ENCODE measurements at places on chromosomes 16 and 17.
A peak's percentile ranks its signal among the peaks of the same experiment; 100 is the strongest.

- H3K4me1 ChIP-seq = peaks cover 9% of the 10 kb centered on the region
- no peak overlapping the region for H3K4me3 ChIP-seq
- no peaks in the 10 kb centered on the region for H3K36me3 ChIP-seq
Measured at GRCh38 chr17:78322858-78323455, 36.9 kb downstream of the SOCS3 start.

- H3K4me3 ChIP-seq = no peak overlapping the region
- DNase-seq = peak; percentile 21
- peaks cover 3% of the 10 kb centered on the region for H3K4me1 ChIP-seq
- H3K36me3 ChIP-seq = no peaks in the 10 kb centered on the region
- no peaks in the 10 kb centered on the region for H3K27me3 ChIP-seq
- no peak overlapping the region for H3K27ac ChIP-seq
Measured at GRCh38 chr17:10797476-10798328, 6.2 kb downstream of the TMEM238L start.

- DNase-seq = no peak
- no peak overlapping the region for H3K4me3 ChIP-seq
- H3K4me1 ChIP-seq = peaks cover 8% of the 10 kb centered on the region
- no peaks in the 10 kb centered on the region for H3K27me3 ChIP-seq
Measured at GRCh38 chr17:10053782-10054540, 144.4 kb downstream of the GAS7 start.

- peak; percentile 72 for DNase-seq
- peak overlapping the region; percentile 98 for H3K27ac ChIP-seq
- H3K4me1 ChIP-seq = peaks cover 2% of the 10 kb centered on the region
- no peaks in the 10 kb centered on the region for H3K36me3 ChIP-seq
- H3K4me3 ChIP-seq = peak overlapping the region; percentile 95
Measured at GRCh38 chr16:4272114-4272956, 488 bp downstream of the TFAP4 start.

GRCh38 chr16:67606632-67607031 lies 38.3 kb upstream of the CARMIL2 start:
- no peak overlapping the region for H3K27ac ChIP-seq
- no peaks in the 10 kb centered on the region for H3K4me1 ChIP-seq
- peaks cover 7% of the 10 kb centered on the region for H3K36me3 ChIP-seq
- H3K4me3 ChIP-seq = no peak overlapping the region
- no peak for DNase-seq
- H3K27me3 ChIP-seq = no peaks in the 10 kb centered on the region

- no peak overlapping the region for H3K4me3 ChIP-seq
- no peak overlapping the region for H3K27ac ChIP-seq
- H3K27me3 ChIP-seq = no peaks in the 10 kb centered on the region
- H3K4me1 ChIP-seq = no peaks in the 10 kb centered on the region
- no peaks in the 10 kb centered on the region for H3K36me3 ChIP-seq
Measured at GRCh38 chr16:88783391-88784073, 1.5 kb downstream of the PIEZO1 start.

- no peaks in the 10 kb centered on the region for H3K27me3 ChIP-seq
- no peak overlapping the region for H3K4me3 ChIP-seq
- H3K27ac ChIP-seq = no peak overlapping the region
- DNase-seq = no peak
- H3K36me3 ChIP-seq = no peaks in the 10 kb centered on the region
Measured at GRCh38 chr17:42879596-42879985, 21.0 kb upstream of the G6PC1 start.

GRCh38 chr16:72917051-72917450 lies 130.9 kb downstream of the ZFHX3 start:
- no peak overlapping the region for H3K4me3 ChIP-seq
- H3K27ac ChIP-seq = no peak overlapping the region
- no peak for DNase-seq
- no peaks in the 10 kb centered on the region for H3K27me3 ChIP-seq
- no peaks in the 10 kb centered on the region for H3K36me3 ChIP-seq

- no peaks in the 10 kb centered on the region for H3K27me3 ChIP-seq
- DNase-seq = no peak
- H3K4me1 ChIP-seq = no peaks in the 10 kb centered on the region
- H3K4me3 ChIP-seq = no peak overlapping the region
- H3K36me3 ChIP-seq = no peaks in the 10 kb centered on the region
Measured at GRCh38 chr17:29771546-29771945, 148.8 kb upstream of the CORO6 start.

DNA sequence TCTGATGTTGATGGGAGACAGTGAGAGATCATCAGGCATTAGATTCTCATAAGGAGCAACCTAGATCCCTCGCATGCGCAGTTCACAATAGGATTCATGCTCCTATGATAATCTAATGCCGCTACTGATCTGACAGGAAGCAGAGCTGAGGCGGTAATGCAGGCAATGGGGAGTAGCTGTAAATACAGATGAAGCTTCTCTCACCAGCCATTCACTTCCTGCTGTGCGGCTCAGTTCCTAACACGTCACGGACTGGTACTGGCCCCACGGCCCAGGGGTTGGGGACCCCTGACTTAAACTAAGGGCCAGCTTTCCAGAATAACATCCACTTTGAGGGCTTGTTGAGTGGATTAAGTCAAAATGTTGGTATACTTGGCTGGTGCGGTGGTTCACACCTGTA lies 2.6 kb upstream of the TMEM219 start:
- DNase-seq = no peak
- H3K36me3 ChIP-seq = no peaks in the 10 kb centered on the region
- H3K27ac ChIP-seq = no peak overlapping the region
- H3K4me1 ChIP-seq = peaks cover 5% of the 10 kb centered on the region

GRCh38 chr17:44607836-44608690 lies 48.2 kb upstream of the MEIOC start:
- peak; percentile 85 for DNase-seq
- H3K4me3 ChIP-seq = no peak overlapping the region
- H3K27ac ChIP-seq = no peak overlapping the region

DNA sequence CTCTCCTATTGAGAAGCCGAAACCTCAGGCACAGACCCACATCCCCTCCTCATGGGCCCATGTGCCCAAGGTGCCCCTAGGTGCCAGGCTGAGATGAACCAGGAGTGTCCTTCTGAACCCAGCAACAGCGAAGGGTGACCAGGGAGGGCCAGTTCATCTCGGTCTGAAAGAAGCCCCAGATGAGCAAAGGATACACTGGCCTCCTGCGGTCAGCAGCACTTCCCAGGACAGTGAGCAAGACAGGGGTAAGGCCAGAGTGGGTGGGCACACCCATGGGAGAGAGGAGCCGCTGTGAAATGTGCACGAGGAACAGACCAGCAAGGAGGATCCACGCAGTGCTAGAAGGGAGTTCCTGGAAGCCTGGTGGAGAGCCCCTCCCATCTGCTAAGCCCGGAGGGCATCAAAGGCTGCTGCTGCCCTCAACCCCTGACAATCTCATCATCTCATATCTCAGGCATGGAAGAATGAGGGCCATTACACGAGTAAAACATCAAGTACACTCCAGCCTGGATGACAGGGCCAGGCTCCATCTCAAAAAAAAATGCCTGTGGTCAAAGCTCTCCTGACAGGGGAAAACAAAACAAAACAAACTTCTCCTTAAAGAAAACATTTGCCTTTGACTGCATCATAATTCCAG lies 3.3 kb upstream of the HBZ start:
- no peak for DNase-seq
- no peaks in the 10 kb centered on the region for H3K36me3 ChIP-seq
- no peaks in the 10 kb centered on the region for H3K4me1 ChIP-seq
- H3K27me3 ChIP-seq = no peaks in the 10 kb centered on the region

DNA sequence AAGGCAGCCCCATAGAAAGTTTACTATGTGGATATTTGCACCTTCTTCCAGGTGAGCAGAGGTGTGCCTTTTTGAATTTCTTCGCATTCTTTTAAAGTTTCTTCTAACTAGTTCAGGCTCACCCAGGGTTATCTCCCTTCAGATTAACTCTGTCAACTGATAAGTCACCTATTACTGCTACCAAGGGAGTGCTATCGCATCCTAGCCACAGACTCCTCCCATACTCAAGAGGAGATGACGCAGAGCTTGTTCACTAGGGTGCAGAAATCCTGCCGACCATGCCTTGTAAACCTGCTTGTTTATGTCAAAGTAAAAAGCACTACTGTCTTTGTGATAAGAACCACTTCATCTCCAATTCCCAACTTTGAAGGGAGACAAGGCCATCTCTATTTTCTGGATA lies 390.1 kb downstream of the RBFOX1 start:
- H3K27ac ChIP-seq = no peak overlapping the region
- H3K36me3 ChIP-seq = no peaks in the 10 kb centered on the region
- H3K27me3 ChIP-seq = no peaks in the 10 kb centered on the region
- H3K4me1 ChIP-seq = no peaks in the 10 kb centered on the region

GRCh38 chr17:27609611-27610303 lies 21.2 kb upstream of the LGALS9 start:
- H3K4me1 ChIP-seq = no peaks in the 10 kb centered on the region
- peak; percentile 49 for DNase-seq
- H3K27ac ChIP-seq = no peak overlapping the region
- H3K36me3 ChIP-seq = peaks cover 14% of the 10 kb centered on the region
- no peaks in the 10 kb centered on the region for H3K27me3 ChIP-seq

- H3K27me3 ChIP-seq = no peaks in the 10 kb centered on the region
- H3K4me3 ChIP-seq = no peak overlapping the region
- H3K4me1 ChIP-seq = no peaks in the 10 kb centered on the region
- no peak overlapping the region for H3K27ac ChIP-seq
- H3K36me3 ChIP-seq = no peaks in the 10 kb centered on the region
- DNase-seq = peak; percentile 83
Measured at GRCh38 chr17:40862985-40863733, 3.9 kb downstream of the KRT12 start.

GRCh38 chr16:25614716-25615265 lies 77.0 kb upstream of the HS3ST4 start:
- H3K27me3 ChIP-seq = no peaks in the 10 kb centered on the region
- no peak overlapping the region for H3K27ac ChIP-seq
- no peak for DNase-seq
- H3K4me1 ChIP-seq = peaks cover 2% of the 10 kb centered on the region
- no peak overlapping the region for H3K4me3 ChIP-seq
- no peaks in the 10 kb centered on the region for H3K36me3 ChIP-seq

DNA sequence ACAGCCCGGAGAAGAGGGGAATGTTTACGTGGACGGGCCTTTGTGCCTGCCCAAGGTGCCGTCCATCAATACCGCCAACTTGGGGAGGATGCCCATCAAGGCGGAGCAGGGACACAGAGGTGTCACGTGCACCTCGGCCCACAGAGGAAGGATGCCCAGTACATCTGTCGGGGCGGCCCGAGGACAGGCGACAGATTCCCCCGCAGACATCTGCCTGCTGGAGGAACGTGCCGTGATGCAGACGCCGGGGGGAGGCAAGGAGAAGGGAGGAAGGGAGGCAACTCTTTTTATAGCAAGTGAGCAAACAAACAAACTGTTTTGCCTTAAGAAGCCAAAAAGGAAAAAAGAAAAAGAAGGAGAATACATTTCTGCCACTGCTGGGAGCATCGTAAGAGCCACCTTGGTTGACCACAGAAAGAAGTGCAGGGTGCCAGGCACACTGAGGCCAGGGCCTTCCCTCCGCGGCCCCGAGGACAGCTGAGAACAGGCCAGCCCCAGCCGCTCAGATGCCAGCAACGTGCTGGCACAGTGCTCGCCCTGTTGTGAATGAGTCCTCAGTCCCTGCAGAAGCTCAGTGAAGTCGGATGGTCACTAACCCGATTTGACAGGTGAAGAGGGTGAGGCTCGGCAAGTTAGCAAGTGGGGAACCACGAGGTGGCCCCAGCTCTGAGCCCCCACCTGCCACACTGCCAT lies 146.4 kb downstream of the RBFOX3 start:
- H3K4me1 ChIP-seq = no peaks in the 10 kb centered on the region
- no peak for DNase-seq
- H3K4me3 ChIP-seq = no peak overlapping the region
- H3K27me3 ChIP-seq = no peaks in the 10 kb centered on the region

GRCh38 chr16:181565-182021 lies 1.3 kb downstream of the HBQ1 start:
- H3K36me3 ChIP-seq = peaks cover 5% of the 10 kb centered on the region
- H3K27me3 ChIP-seq = peaks cover 17% of the 10 kb centered on the region
- no peak overlapping the region for H3K27ac ChIP-seq

- DNase-seq = no peak
- no peaks in the 10 kb centered on the region for H3K27me3 ChIP-seq
- H3K4me1 ChIP-seq = no peaks in the 10 kb centered on the region
- H3K27ac ChIP-seq = no peak overlapping the region
Measured at GRCh38 chr16:27547851-27548250, 1.9 kb downstream of the GTF3C1 start.

- no peaks in the 10 kb centered on the region for H3K27me3 ChIP-seq
- H3K36me3 ChIP-seq = no peaks in the 10 kb centered on the region
- H3K4me1 ChIP-seq = peaks cover 15% of the 10 kb centered on the region
Measured at GRCh38 chr16:81443688-81444447, 740 bp upstream of the CMIP start.

DNA sequence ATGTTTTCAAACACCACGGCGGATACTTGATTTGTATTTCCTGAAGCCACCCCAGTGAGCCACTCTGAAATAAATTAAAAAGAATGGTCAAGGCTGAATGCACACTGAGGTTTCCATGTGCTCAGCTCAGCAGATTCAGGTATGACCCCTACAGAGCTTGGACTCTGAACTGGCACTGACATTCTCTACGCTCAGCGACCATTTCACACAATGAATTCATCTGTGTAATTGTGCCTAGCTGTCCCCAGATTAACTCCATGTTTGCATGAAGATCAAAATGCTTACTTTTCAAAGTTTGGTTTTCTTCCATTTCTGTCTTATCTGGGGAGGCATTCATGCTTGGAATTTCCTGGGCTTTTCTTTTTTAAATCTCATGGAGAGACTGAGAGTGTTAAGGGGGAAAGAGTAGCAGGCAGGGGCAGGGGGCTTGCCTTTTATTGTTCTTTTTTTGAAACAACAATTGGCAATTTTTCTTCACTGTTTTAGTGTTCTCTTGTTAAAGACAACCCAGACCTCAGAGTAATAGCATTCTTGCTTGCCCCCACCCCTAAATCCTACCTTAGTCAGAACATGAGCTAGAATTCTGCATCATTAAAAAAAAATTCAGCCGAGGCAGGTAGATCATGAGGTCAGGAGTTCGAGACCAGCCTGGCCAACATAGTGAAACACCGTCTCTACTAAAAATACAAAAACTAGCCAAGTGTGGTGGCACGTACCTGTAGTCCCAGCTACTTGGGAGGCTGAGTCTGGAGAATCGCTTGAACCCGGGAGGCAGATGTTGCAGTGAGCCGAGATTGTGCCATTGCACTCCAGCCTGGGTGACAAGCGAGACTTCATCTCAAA lies 85.5 kb upstream of the HNF1B start:
- H3K27me3 ChIP-seq = no peaks in the 10 kb centered on the region
- no peaks in the 10 kb centered on the region for H3K4me1 ChIP-seq
- H3K27ac ChIP-seq = no peak overlapping the region
- H3K36me3 ChIP-seq = no peaks in the 10 kb centered on the region
- no peak overlapping the region for H3K4me3 ChIP-seq
- no peak for DNase-seq

GRCh38 chr17:64354824-64355535 lies 35.7 kb downstream of the PECAM1 start:
- DNase-seq = no peak
- no peaks in the 10 kb centered on the region for H3K4me1 ChIP-seq
- H3K4me3 ChIP-seq = no peak overlapping the region
- H3K27me3 ChIP-seq = no peaks in the 10 kb centered on the region
- H3K36me3 ChIP-seq = no peaks in the 10 kb centered on the region

GRCh38 chr16:29154088-29154487 lies 169.2 kb downstream of the LAT start:
- no peak for DNase-seq
- no peaks in the 10 kb centered on the region for H3K4me1 ChIP-seq
- no peak overlapping the region for H3K4me3 ChIP-seq
- no peaks in the 10 kb centered on the region for H3K27me3 ChIP-seq

Measured in mesendoderm (in vitro differentiated cells).